Mesothelial cell of epicardium (in vitro differentiated cells): ENCODE measurements at places on chromosomes 1 and 21.
A peak's percentile ranks its signal among the peaks of the same experiment; 100 is the strongest.

- DNase-seq: no peak
Measured at GRCh38 chr1:240743705-240744104, 131.8 kb upstream of the GREM2 start.

GRCh38 chr1:55669293-55669692, 454.1 kb upstream of the USP24 start:
- no peak for DNase-seq

DNA sequence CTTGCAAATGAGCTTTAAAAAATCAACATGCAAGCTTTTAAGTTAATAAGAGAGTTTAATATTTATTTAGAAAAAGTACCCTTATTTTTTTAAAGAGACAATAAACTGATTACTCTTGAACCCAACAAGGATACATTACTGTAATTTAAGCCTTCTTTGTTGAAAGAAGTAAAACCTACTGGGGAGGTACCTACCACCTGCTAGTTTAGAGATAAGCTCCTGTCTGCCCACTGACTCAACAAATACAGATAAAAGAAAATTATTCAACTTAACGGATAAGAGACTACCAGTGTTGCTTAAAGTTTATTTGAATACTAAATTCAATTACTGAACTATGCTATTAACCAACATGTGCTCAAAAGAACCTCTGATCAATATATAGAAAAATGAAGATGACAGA, 23.1 kb downstream of the USP24 start:
- no peak for DNase-seq

DNA sequence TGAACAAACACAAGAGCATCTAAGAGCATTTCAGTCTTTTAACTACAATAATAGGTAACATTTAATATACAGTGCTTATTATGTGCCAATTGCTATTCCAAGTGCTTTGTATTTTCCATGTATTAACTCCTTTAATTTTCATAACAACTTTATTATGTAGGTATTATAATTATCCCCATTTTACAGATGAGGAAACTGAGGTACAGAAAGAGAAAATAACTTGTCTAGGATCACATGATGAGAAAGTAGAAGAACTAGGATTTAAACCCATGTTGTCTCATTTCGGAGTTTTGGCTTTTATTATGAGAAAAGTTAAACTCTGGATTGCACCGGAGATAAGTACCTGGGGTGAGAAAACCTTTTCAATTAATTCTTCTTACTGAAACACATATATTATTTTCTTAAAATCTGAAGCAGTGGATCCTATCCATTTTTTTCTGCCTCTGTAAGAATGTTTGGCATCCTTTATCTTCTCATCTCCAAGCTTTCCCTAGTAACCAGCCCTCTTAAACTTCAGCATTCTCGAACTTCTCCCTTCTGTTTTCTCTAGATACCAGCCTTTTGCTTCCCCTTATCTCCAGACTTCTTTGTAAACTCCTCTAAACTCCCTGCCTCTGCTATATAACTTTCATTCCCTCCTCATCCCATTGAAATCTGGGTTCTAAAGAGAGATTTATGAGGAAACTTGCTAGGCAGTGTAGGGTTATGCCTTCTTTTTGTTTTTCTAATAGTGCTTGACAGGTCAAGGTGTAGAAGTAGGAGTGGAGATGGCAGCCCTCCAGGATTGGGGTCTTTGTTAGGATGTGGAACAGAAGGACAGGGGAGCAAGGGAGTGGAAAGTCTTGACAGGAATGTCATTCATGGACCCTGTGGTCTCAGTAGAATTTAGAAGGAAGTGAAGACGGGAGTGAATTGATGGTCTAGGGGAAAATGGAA, 28.3 kb downstream of the POU2F1 start:
- no peak for DNase-seq

DNA sequence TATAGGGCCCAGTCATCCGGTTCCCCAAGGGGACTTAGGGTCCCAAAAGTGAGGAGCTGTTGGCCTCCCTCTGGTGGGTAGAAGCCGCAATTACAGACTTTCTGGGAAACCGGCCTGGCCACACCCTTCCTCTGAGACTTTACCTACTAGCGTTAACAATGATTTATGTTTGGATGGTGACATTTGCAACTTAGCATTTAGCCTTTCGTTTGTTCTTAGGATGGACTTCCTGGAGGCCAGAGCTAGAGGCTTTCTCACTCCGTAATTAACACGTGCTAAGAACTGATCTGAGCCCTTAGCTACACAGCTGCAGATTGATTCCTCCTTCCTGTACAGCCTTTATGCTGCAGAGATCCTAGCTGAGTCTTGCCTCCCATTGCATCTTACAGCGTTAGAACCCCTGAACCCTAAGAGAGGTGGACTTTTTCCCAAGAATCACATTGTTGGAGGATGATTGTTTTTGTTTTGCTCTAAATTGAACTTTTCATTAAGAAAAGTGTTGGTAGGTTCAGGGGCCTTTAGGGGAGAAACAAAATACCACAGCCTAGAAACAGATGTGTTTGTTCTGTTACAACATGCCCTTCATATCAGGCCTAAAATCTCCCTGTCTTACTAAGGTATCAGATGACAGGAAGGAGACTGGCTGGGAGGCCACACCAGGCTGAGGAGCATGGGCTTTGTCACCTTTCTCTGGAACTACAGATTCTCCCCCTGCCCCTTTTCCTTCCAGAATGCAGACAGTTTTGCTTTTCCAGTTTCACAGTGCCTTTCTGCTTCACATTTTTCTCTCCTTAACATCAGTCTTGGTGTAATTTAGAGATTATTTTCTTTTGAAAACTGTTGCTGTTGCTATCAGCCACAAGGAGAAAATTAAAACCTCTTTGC, 1.9 kb downstream of the S100A11 start:
- no peak for DNase-seq

DNA sequence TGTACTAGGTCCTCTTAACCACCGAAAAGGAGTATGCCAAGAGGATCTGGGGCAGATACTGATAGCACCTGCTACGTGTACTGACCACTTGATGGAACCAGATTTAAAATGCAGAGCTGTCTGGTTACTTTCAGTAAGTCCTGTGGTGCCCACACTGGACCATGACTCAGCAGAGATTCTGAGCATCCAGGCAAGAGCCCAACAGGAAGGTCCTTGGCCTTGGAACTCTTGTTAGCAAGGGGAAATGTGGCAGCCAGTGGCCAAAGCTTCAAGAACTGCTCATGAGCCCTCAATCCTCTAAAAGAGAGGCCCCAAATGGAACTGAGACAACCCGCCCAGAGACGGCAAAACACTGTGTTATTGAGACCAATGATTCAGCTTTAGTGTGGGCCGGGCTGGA, 4.2 kb upstream of the GJB5 start:
- no peak for DNase-seq

GRCh38 chr1:82371844-82372498, 571.2 kb downstream of the ADGRL2 start:
- DNase-seq: no peak

DNA sequence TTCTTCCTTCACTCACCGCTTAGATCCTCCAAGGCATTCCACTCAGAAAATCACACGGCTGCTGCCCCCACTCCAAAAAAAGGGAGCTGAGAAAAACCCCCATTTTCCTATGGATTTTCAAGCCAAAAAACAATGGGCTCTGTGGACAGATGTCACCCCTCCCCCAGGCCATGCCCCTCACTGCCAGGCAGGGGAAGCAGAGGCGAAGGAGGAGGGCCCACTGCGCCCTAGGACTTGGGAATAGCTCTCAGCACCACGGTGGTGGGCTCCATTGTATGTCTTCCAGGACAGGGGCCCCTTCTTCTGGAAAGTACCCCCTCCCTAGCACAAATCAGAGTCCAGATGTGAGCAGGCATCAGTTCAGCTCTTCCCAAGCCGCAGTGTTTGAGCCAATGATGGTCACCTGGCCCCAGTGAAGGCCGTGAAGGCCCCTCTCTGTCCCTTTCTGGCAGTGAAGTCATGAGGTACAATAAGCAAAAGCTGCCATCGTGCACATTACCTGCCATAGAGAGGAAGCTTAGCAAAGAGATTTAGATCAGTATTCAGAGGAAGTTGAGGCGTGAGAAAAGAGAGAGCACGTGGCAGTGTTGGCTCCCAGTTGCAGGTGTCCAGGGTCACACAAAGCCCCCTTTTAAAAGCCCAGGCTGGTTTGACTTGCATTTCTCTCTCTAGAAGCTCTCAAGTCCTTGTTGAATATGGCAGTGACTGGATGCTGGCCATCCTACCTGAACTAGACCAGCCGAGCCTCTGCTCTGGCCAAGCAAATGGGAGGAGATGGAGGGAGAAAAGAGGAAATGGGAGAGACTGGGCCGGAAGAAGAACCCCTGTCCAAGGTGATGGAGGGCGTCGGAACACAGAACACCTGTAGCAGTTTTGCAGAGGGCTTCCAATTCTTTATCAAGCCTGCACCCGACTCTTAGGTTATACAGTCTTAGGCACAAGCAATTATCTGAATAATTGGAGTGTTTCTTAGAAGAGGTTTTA, 149.0 kb downstream of the TOMM20 start:
- no peak for DNase-seq

GRCh38 chr1:64215576-64215975, 12.2 kb downstream of the UBE2U start:
- DNase-seq: no peak

DNA sequence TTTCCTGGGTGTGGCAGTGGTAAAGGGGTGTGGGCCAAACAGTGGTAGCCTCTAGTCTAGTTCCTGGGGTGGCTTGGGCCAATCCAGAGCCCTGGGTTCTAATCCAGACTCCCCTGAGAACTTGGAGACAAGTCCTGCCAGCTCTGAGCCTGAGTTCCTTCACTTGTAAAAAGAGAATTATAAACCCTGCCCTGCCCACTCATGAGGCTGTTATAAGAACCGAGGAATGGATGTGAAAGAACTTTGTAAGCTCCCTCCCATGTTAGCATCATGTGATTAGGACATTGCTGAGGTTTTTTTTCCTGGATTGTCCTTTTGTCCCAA, 131.0 kb downstream of the RRAGC start:
- DNase-seq: no peak

- DNase-seq: no peak
Measured at GRCh38 chr1:85806236-85806965, 98.2 kb upstream of the ZNHIT6 start.

- no peak for DNase-seq
Measured at GRCh38 chr1:223708001-223708359, 4.4 kb upstream of the CAPN2 start.

DNA sequence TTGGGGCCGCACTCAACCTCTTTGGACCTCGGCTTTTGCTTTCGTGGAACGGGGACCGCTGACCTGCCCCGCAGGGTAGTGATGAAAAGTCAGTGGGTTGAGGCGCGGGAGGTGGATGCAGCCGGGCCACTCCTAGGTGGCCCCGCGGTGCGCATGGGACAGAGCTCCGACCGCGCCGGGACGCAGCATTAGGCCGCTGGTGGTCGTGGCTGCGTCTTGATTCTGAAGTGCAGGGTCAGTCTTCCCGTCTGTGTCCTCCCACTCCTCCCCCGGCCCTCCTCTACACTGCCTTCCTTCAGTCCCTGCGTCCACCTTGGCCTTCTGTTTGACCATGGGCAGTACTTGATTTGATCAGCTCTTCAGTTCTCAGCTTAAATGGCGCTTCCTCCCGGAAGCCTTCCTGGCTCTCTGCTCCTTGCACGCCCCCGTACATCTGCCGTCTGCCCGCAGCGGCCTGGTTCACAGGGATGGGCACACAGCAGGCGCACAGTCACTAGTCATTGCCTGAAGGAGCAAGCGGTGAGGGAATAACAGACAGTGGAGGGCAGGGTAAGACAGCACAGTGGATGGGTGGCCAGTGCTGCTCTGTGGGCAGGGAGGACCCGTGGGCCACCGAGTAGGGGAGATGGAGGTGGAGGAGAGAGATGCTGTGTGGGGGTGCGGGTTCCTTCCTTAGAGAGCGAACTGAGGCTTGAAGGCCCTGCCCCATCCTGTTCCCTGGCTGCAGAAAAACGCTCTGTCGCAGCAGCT, 633 bp downstream of the THEMIS2 start:
- DNase-seq: no peak

DNA sequence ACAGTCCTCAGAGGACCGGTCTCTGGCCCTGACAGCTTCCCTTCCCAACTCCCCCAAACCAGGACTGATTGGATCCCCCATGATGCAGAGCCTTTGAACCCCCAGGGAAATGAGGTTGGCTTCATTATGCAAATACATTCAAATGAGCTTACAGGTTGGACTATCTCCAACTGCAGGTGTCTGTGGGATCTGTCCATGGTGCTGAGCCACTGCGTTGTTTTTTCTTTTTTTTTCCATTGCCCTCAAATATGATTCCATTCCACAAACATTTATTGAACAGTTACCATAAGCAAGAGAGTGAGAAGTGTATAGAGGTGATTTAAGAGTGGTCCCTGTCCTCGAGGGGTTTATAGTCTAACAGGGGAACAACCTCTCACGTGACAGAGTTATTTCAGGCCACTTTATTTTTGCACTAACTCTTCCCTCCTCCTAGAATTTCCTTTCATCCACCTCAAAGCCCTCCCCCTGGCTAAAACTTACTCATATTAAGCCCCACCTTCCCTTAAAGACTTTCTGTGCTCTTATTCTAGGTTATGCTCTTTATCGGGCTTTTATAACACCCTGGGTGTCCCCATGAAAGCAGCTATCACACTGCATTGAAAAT, 21.9 kb downstream of the DLGAP3 start:
- no peak for DNase-seq

DNA sequence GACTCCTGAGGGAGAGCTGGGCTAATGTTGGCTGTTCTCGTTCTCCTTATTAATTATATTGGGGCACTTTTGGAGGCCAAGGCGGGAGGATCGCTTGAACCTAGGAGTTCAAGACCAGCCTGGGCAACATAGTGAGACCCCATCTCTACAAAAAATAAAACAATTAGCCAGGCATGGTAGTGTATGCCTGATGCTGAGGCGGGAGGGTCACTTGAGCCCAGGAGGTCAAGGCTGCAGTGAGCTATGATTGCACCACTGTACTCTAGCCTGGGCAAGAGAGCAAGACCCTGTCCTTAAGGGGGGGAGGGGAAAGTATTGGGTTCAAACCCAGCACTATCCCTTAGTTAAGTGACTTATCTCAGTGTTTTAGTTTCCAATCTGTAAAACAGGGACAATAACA, 70.0 kb upstream of the NBPF3 start:
- DNase-seq: no peak

- DNase-seq: no peak
Measured at GRCh38 chr1:212062832-212063438, 27.4 kb downstream of the DTL start.

DNA sequence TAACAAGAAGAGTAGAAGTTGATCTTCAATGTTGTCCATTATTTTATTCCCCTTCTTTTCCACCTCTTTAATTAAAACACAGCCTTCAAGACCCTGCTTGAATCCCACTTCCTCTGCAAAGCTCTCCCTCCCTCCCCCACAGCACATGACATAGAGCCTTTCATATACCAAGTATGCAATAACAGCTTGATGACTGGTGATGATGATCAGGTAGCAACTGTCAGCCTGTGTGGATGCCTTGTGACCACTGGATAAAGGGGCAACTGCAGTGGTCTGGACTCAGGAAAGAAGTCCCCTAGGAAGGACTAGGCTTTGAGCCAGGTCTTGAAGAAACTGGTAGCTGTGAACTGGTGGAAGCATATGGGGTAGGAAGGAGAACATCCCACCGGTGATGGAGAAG, 53.8 kb upstream of the PRDX6 start:
- DNase-seq: no peak

- DNase-seq: no peak
Measured at GRCh38 chr1:227896710-227897655, 50.7 kb downstream of the WNT9A start.

GRCh38 chr1:225911191-225912130, 12.6 kb downstream of the PYCR2 start:
- DNase-seq: peak; percentile 81

GRCh38 chr1:22323141-22323845, 128.4 kb upstream of the ZBTB40 start:
- no peak for DNase-seq

- DNase-seq: no peak
Measured at GRCh38 chr1:211280910-211281309, 21.7 kb downstream of the RCOR3 start.

GRCh38 chr21:35833991-35834390, 226.3 kb downstream of the SETD4 start:
- no peak for DNase-seq

- DNase-seq: no peak
Measured at GRCh38 chr1:99786751-99787501, 20.5 kb upstream of the FRRS1 start.
